ENCODE measurements at places on chromosomes 6 and 20. TPM values are rescaled to one million over a fixed set of nuclear protein-coding genes. Genes with fewer than 3 reads are reported as not detected.
A peak's percentile ranks its signal among the peaks of the same experiment; 100 is the strongest.

Gene KIAA1755
- not detected for total RNA-seq

Gene HLA-DOB
- 0.26 TPM for total RNA-seq

Gene RBPJL
- total RNA-seq, result not detected

Gene NEU1
- total RNA-seq, result 70.3 TPM

Gene PTK6
- 107 TPM for total RNA-seq

DNA sequence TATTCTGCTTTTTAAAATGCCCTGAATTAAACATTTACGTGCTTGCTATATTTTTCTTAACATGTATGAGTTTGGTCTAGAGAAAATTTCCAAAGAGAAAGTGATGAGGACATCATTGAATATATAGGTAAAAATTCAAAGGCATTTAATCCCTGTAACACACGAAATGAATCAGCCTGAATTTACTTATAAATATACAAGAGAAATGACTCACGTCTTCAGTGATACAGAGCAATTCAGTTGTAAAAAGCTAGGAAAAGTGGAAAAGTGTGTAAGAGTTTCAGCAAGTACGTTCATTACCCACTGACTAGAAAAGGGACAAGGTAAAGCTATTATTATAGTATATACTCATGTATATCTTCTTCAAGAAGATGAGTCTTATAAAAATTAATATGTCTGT is 124.8 kb downstream of the HIVEP1 start:
- peak; percentile 63 for DNase-seq

GRCh38 chr6:4788953-4789584 is 12.9 kb downstream of the CDYL start:
- no peak for DNase-seq

DNA sequence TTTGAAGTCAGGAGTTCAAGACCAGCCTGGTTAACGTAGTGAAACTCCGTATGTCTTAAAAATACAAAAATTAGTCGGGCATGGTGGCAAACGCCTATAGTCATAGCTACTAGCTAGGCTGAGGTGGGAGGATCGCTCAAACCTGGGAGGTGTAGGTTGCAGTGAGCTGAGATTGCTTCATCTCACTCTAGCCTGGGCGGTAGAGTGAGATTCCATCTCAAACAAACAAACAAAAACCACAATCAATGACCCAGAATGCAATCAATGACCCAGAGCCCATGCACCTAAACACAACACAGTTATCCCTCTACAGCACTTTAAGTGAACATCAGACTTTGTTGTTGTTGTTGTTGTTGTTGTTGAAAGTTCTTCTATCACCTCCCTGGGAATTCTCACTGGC is 77.9 kb downstream of the MYB start:
- DNase-seq, result peak; percentile 39

GRCh38 chr6:23559587-23560343 is 566.2 kb upstream of the NRSN1 start:
- DNase-seq, result no peak
